Activated CD4-positive, alpha-beta T cell treated with anti-CD3 and anti-CD28 coated beads for 1 hour (primary cell): ENCODE measurements at places on chromosomes 3 and 15.
A peak's percentile ranks its signal among the peaks of the same experiment; 100 is the strongest.

- no peak for DNase-seq
Observed at GRCh38 chr3:154972951-154973350, 107.2 kb upstream of the MME start.

GRCh38 chr3:183265834-183266417, 12.9 kb downstream of the B3GNT5 start:
- no peak for DNase-seq

DNA sequence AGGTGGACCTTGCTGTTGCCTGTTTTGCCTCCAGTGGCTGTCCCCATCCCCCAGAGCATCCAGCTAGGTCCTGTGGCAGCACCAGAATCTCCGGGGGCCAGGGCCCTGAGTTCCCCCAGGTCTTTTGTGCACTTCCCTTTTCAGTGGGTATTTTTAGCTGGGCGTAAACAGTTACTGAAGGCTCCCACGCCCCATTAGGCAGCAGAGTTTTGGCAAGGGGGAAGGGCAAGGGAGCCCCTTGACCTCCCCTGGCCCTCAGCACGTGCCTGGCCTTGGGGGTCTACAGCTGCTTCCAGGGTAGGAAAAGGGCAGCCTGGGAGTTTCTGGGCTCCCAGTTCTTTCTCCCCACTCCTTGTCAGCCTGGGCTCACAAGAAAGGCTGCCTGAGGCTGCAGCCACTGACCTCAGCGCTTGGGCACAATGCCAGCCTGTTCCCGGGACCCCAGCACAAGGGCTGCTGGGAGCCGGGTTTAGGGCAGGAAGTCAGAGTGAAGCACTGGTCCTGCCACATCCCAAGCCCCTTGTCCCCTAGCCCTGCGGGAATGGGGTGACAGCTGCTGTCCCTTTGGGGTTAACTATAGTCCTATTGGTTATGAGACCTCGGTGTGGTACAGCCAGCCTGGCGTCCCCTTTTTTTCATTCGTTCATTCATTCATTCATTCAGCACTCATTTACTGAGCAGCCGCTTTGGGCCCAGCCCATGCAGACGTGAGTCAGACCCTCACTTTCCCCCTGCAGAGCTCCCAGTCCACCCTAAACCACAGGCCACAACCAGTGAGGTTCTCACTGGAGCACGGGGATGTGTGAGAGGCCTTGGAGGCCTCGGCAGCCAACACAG, 8.4 kb downstream of the CSK start:
- DNase-seq: no peak

GRCh38 chr3:95297581-95297980, 1234.7 kb downstream of the NSUN3 start:
- no peak for DNase-seq

DNA sequence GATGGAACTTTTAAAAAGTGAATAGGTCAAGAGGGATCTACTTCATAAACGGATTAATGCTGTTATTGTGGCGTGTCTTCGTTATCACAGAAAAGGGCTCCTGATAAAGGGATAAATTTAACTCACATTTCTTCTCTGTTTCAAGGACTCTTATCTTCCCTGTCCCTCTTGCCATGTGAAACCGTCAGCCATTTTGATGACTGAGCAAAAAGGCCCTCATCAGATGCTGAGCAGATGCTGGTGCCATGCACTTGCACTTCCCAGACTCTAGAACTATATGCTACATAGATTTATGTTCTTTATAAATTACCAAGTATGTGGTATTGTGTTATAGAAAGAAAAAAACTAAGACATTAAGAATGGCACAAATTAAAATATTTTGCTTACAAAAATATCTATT, 1011.8 kb upstream of the GBE1 start:
- DNase-seq: no peak

GRCh38 chr3:17192995-17193394, 308.2 kb downstream of the PLCL2 start:
- DNase-seq: no peak

DNA sequence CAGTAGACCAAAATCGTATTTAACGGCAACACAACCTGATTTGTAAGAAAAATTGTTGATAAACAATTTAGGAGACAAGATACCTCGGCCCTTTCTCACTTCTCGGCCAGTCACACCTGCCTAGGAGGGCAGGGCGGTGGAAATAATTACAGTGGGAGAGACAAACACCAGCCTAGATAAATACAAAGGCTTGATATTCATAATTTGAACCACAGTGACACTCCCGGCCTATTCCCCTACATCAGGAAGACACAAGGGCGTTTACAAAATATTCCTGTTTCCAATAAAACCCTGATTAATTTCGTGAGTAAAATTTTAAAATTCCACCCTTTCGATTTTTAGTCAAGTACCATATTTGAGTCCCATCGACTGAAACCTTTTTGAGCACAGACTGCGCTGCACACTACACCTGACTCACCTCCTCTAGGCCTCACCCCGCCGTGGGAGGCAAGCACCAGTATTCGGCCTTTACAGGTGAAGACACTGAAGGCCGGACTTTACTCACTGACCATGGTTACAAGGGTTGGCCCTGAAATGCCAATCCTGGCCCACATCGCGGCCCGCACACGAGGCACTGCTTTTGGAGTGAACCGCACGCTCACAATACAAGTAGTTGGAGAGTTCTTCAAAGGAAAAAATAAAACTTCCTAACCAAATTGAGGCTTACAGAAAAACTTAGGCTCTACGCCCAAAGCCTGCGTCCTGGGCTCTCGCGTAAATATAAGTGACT, 794 bp downstream of the ARPP19 start:
- peak; percentile 24 for DNase-seq

DNA sequence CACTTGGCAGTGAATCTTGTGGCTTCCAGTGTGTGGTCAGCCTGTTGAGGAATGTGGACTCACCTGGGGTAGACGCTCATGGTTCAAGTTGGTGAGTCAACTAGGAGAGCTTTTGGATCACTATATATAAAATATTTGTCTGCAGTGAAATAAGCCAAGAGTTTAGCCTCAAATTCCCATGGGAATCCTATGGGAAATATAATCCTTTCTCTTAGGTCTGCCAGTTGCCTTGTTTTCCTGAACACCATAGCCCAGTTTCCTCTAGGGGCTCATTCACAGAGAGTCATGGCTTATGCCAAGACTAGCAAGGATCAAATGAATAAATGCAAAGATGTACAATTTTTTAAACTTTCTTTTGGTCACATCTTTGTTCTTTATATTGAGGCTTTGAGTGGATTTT, 100.1 kb upstream of the NPHP3 start:
- no peak for DNase-seq

DNA sequence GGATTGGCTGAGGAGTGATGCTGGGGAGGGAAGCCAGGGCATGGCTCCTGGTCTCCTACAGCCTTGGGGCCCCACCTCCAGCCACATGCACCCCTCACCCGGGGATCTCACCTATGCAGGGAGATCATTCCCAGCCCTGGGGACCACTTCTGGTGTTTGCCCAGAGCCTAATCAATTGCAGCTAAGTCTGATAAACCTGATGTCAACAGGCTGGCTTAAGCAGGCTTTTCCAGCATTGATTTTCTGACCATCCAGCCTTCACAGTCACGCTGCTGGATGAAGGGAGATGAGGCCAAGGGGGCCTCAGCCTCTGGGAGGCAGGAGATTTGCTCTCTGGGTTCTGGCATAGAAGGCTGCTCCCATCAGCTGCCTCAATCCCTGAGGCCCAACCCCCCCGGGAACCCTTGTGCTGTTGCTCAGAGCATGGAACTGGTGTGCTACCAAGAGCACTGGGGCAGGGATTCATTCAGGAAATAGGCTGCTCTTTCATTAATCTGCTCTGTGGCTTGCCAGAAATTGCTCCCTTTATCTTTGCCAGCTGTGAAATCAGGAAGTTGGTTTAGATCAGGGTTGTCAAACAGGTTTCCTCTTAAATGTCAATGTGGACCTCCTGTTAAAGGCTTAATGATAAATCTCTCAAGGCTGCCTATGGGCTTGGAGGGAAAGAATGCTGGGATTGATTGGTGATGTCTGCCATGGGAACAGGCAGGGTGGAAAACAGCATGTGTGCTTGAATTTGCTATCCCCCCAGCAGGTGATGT, 19.0 kb downstream of the FAM3D start:
- no peak for DNase-seq

DNA sequence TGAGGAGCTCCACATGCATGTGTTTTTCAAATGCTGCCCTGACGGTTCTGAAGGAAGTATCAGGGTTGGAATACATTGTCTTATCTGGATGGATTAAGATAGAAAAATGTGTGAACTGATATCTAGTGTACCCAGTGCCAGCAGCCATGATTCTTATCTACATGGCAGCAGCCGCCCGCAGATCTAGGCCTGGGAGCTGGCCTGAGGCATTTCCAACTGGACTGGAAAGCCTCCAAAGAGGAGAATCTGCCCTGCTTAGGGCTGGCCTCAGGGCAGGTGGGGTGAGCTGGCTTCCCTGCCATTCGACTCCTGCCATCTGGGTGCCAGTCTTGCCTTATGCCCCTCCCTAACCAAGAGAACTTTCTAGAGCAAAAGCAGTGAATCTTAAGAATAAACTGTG, 125.8 kb downstream of the SSR3 start:
- DNase-seq: no peak

DNA sequence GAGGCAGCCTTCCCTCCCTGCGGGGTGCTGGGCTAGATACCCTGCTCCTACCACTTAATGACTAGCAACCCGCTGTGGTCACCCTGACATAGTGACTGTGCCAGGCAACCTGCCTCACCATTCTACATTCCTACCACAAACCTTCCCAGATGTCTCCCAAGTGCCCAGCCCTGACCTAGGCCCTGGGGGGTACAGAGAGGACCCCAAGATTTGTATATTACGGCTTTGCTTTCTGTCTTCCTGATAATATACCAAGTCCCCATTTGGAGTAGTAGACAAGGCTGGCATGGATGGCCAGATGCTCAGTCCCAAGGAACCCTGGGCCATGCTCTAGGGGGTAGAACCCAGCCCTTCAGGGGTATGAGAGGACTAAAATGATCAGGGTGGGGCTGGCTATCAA, 31.0 kb downstream of the ESYT3 start:
- no peak for DNase-seq

GRCh38 chr3:50358355-50358910, 888 bp downstream of the TMEM115 start:
- no peak for DNase-seq

GRCh38 chr3:166669781-166670180, 710.3 kb downstream of the ZBBX start:
- no peak for DNase-seq

DNA sequence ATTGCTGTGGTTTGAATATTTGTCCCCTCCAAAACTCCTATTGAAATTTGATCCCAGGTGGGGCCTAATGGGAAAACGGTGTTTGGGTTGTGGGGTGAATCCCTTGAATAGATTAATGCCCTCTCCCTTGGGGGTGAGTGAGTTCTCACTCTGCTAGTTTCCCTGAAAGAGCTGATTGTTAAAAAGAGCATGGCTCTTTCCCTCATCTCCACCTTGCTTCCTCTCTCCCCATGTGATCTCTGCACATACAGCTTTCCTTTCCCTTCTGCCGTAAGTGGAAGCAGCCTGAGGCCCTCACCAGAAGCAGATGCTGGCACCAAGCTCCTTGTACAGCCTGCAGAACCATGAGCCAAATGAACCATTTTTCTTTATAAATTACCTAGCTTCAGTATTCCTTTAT, 394.9 kb upstream of the WNT5A start:
- DNase-seq: no peak

DNA sequence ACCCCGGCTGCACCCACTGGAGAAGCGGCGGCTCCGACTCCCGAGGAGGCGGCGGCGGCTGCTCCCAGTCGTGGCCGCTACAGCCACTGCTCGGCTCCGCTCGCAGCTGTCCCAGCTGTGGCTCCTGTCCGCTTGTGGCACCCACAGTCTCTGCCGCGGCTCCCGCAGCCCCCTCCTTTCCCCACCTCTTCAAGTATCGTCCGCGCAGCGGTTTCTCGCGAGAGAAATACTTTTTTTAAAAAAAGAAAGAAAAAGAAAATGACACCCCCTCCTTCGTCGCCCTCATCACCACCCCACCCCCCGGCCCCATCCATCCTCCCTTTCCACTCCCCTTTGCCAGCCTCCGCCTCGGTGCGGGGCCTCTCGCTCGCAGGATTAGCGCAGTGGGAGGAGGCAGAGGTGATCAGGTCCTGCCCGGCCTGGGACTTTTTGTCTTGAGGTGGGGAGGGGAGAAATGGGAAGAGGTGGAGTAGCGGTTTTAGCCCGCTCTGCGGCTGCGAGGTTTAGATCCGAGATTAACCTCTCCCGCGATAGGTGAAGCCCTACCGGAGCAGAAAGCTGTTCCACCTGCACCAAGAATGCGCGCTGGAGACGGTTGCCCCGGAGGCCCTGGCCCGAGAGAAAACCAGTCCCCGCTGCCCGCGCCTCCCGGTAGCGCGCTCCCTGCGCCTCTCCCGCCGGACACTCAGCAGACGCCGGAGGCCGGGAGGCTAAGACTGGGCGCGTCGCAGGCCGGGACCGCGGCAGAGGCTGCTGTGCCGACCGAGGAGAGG, at the start of gene FBN1:
TSS of gene FBN1 (minus strand) at position 152 of the 773 bp plus-strand sequence. CDS start 940 bp downstream, outside the sequence.
- DNase-seq: no peak

DNA sequence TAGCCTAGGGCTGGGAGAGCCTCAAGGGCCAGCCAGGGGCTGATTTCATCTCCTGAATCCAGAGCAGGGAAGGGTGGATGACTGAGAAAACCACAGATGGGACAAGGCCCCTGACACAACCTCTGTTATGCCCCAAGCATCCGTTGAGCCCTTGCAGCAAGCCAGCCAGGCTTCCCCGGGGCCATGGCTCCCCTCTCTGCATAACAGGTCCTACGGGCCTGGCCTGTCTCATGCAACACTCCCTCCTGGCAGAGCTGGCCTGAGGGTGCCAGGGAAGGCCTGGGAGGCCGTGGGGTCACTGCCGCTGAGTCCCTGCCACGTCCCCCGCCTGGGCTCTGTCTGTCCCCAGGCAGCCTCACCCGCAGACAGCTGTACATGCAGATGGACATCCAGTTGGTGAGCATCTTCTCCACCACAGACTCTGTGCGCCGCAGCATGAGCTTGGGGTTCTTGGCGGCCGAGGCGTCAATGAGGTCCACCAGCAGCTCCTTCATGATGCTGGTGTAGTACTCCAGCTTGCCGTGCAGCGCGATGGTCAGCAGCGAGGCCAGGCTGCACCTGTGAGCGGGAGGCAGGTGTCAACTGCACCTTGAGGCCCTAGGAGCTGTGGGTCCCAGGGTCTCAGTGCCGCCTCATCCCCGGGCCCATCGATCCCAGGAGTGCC, 22.1 kb downstream of the H1-8 start:
- no peak for DNase-seq

DNA sequence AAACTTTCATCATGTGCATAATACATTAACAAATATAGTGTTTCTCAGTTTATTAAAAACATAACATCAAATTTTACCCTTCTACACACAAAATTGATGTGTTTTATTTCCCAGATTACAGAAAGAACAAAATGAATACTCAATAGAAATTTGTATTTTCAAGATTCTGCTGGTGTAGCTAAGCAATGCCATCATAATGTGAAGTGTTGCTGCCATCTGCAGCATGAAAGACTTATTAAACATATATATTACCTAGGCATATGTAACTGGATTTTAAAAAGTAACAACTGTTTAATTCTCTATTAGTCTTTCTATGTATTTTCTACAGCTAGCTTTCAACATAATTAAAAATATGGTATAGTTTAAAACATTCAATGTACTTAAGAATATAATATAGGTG, 27.5 kb downstream of the PLSCR5 start:
- no peak for DNase-seq
